ENCODE measurements at places on chromosomes 3 and 15.

- no peak for DNase-seq
Observed at GRCh38 chr3:64340641-64341101, 115.4 kb upstream of the PRICKLE2 start.

- no peak for DNase-seq
Observed at GRCh38 chr3:176969066-176969465, 228.2 kb downstream of the TBL1XR1 start.

- DNase-seq = no peak
Observed at GRCh38 chr15:74227968-74228722, 8.0 kb upstream of the CCDC33 start.

DNA sequence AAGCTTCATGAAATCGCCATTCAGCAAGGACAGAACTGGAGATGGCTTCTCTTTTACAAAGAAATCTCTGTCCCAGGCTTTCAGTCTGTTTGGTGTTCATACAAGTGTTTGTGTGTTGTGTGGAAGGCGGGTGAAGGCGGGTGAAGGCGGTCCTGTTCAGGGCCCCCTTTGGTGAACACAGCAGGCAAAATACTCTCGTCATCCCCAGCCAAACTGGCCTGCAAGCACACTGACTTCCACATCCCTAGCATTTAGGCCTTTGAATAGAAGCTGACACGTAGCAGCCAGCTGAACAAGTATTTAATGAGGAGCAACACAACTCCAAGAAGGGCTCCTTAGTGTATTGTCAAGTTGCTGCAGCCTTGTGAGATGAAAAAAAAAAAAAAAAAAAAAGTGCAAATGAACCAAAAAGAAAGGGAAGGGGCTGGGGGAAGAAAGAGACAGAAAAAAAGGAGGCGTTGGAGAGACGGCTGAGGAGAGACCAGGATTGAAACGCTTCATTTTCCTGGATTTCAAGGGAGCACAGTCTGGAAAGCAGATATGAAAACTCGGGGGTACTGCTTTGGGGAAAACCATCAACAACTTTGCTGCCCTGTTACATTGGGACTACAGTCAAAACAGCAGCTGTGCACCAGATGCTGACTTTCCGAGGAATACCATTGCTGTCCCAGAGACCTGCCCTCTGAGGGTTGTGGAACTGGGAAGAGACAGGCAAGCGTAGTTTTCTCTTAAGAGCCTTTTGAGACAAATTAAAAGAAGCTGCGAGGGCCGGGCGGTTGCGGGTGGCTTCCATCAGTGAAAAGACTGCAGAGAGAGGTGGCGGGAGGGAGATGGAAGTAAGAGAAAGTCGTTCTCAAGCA lies 74.6 kb downstream of the TGFBR2 start:
- no peak for DNase-seq

DNA sequence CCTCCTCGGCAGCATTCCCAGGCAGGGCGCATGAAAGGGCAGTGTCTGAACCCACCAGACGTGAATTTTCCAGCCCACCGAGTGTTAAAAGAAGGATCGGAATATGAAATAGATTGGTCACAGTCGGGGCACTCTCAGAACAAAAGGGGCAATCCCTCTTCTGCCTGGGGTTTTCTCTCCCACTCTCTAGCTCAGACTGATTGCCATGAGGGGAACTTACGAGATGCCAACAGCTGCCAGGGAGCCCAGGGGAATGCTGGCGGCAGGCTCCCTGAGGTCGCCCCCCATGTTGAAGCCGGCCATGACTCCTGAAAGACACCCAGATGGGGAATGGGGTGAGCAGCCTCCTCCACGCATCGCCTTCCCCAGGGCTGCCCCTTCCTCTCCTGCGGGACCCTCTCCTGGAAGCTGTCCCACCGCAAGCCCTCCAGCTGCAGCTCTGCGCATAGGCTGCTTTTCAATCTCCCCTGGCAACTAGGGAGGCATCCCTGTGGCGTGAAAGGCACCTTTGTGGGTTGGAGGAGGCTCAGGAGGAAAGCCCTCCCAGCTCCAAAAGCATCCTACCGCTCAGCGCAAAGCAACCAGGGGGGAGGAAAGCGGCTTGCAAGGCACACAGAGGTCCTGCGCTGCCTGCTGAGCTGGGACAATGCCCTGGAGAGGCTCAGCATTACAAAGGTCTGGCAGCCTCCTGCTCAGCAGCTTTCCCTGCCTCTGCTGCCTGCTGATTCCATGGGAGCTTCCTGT lies 64.8 kb upstream of the HEG1 start:
- no peak for DNase-seq

- DNase-seq = no peak
Observed at GRCh38 chr15:53831907-53832770, 72.7 kb upstream of the WDR72 start.

DNA sequence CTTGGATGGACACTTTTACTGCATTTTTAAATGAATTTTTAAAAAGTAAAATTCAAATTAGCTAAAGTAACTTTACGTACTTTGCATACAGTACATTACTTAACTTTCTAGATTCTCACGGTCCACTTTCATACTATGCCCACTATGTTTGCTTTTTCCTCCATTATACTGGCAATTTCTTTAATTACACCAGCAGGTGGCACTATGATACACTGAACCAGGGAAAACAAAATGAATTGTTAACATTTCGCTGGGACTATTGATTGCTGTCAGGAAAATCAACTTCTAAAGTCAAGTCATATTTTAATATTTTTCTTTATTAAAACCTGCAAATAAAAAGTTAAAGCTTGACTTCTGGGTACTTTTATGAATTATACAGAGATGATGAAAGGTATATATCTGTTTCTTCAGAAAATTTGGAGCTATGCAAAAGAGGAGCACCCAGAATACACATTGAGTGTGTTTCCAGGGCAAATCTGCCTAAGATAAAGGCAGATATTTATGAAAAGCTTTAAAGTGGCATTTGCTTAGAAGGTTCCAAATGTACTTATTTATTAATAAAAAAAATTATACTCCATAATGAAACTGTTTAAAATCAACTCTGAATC lies 21.8 kb upstream of the POU1F1 start:
- DNase-seq = peak; percentile 19

GRCh38 chr3:153142961-153143360 lies 19.1 kb upstream of the RAP2B start:
- DNase-seq = no peak

DNA sequence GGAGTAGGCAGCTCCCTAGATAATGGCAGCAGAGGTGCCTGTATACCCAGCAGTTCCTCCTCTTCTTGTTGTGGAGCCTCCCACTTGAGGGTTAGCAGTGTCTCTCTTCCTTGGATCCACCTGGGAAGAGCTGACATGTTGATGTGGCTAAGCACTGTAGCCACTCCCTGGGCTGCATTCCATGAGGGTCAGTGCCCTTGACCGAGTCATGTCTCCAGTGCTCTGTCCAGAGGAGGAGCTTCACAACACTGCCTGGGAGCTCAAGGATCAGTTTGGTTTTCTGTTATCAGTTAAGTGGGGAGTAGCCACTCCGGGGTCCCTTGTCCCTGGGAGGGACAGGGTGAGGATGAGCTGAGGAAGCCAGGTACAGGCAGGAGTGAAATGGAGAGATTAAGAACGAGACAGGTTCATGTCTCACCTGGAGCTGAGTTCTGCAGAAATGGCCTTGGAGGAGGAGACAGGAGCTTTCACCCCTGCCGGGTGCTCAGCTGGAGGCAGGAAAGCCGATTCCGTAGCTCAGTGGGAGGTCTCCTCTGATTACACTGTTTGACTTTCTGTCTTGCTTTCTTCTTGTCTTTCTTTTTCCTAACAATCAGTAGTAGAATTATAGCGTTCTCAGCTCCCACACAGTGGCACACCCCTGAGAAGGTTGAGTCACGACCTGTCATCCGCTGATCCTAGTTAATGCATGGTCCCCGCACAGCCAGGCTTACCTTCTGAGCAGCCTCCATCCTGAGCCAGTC lies 57.9 kb upstream of the SEC22A start:
- DNase-seq = no peak

GRCh38 chr15:28178727-28179126 lies 79.6 kb upstream of the OCA2 start:
- DNase-seq = no peak

- DNase-seq = no peak
Observed at GRCh38 chr3:124530916-124531315, 199.3 kb upstream of the UMPS start.

GRCh38 chr15:46622851-46623250 lies 988.0 kb downstream of the SQOR start:
- no peak for DNase-seq

- DNase-seq = no peak
Observed at GRCh38 chr3:190385731-190386688, 2.0 kb upstream of the CLDN16 start.
